GM23248 (cell line): ENCODE measurements at places on chromosomes 7 and 10.

DNA sequence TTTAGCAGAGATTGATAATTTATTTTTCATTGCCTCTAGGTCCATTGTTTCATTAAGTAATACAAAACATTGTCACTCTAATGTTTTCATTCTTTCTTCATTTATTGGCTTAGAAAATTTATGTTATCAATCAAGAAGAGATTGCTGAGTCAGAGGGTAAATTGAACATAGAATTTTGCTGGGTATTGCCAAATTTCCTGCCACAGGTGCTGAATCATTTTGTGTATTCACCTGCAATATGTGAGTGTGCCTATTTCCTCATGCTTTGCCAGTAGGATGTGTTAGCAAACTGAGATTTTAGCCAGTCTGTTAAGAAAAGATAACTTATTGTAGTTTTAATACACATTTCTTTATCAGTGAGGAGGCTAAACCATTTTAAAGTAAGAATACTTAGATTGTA lies 38.0 kb downstream of the MARCHF5 start:
- no peak for DNase-seq

DNA sequence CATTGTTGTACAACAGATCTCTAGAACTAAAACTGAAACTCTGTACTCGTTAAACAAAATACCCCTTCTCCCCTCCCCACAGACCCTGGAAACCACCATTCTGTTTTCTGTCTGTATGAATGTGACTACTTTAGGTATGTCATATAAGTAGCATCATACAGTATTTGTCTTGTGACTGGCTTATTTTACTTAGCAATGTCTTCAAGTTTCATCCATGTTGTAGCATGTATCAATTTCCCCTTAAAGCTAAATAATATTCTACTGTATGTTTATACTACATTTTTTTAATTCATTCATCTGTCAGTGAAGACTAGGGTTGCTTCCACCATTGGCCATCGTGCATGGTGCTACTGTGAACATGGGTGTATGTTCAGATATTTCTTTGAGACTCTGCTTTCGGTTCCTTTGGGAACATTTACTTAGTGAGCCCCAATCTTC lies 71.2 kb upstream of the RPA3 start:
- no peak for DNase-seq

- DNase-seq, result peak; percentile 60
These were observed 2.1 kb downstream of the EPHB4 start for GRCh38 chr7:100825215-100825671.

- DNase-seq, result peak; percentile 83
These were observed 15.4 kb downstream of the CTBP2 start for GRCh38 chr10:125144693-125145623.

GRCh38 chr7:38222481-38223096 lies 44.5 kb downstream of the STARD3NL start:
- DNase-seq, result peak; percentile 64

DNA sequence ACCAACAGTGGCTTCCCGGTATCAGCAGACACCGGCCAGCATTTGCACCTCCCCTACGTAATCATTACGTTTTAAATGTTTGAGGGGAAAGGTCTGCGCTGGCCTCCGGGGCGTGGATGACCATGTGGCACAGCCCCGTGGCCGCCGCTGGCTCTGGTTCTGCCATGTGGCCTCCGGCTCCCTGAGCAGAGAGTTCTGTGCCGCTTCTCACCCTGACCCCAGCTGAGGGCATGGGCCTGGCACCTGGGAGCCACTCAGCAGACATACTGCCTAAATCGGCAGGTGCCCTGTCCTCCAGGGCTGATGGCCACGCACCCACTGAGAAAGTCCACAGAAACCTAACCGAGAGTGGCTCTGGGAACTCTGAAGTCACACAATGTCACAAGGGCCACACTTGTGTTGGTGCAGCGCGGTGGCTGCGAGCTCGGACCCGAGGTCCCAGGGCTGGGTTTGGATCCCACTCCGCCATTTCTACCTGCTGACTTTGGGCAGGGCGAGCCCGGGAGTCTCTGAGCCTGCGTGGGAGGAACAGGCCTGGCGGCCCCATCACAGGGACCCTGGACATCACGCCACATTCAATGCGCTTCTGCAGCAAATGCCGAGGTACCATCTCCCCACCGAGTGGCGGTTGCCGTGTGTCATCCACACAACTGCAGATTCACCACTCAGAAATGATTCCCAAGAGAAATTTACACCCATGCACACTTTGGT lies 25.3 kb downstream of the CFAP46 start:
- DNase-seq, result no peak

GRCh38 chr10:89297356-89297755 lies 4.5 kb upstream of the IFIT2 start:
- no peak for DNase-seq

DNA sequence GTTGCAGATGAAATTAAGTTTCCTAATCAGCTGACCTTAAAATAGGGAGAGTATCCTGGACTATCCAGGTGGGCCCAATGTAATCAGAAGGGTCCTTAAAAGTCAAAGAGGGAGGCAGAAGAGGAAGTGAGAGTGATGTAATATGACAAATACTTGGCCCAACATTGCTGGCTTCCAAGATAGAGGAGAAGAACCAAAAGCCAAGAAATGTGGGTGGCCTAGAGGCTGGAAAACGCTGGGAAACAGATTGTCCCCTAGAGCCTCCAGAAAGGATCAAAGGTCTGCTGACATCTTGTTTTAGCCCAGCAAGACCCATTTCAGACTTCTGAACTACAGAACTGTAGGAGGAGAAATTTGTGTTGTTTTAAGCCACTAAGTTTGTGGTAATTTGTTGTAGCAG lies 79.7 kb upstream of the NOBOX start:
- DNase-seq, result no peak

DNA sequence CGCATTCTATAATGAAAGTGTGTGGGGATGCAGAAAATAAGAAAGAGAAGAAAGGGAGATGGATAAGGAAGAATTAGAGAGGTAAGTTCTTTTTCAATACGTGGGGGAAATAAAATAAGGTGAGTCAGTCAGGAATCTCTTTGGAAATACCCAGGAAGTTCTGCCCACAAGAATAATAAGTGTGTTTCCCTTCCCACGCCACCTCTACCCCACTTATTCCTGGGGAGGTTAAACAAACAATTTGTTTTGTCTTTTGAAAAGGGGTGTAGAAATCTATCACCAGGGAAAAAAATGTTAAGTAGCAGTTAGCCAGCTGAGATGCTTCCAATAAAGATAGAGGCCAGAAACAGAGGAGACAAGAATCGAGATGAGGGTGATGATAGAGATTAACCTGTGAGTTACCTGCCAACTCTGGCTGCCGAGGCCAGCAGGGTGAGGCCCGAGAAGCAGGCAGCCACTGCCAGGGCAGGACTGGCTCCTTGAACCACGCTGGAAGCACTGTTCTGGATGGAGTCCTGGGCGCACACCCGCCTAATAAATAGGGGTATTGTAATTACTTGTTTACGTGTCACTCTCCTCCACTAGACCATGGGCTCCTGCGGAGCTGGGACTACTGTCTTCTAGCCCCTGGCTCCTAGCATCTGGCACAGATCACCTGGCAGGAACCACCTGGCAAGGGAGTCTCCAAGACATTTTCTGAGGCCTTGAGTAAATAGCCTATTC lies 191.3 kb downstream of the FGFR2 start:
- no peak for DNase-seq

GRCh38 chr10:95423164-95424005 lies 132.6 kb upstream of the PDLIM1 start:
- DNase-seq, result no peak

DNA sequence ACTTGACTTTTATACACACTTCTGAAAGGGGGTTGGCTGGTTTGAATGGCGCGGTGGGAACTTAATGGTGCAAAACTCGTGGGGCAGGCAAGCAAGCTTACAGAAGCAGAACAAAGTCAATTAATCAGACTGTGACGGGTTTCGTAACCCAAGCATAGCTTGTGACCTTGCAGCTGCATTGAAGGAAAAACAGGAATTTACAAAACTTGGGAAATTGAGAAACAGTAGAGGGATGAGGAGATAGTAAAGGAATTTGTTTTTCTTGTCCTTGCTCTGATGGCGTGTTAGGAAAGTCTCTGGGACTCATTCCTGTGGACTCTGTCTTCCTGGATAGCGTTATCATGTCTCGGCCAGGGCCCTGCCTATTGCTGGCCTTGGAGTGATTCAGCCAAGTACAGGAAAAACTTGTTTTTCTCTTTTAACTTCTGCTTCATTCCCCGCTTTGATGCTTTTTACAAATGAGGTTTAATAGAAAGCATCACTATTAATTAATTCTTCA lies 220.0 kb upstream of the KCND2 start:
- DNase-seq, result peak; percentile 89

GRCh38 chr10:42753126-42753506 lies 29.5 kb upstream of the BMS1 start:
- peak; percentile 85 for DNase-seq

DNA sequence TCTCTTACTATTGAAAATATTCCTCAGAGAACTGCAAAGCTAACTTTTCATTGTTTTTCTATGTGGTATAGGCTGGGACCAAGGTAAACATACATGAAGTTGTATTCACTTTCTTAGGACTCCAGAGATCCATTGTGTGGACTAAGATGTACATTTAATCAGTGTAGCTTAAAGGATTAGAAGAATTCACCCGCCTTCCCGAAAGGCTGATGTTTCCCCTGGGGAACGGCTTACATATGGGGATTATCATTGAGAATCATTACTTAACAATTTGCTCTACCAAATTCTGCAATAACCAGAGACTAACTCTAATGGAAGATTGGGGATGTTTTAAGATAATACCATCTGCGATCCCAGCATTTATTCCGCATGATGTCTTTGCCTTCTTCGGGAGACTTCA lies 257.1 kb upstream of the KIAA1217 start:
- no peak for DNase-seq

- no peak for DNase-seq
These were observed 231.9 kb upstream of the HABP2 start for GRCh38 chr10:113320987-113321386.

- no peak for DNase-seq
These were observed 197.2 kb downstream of the GALNT17 start for GRCh38 chr7:71329030-71329660.

- DNase-seq, result no peak
These were observed 17.6 kb upstream of the AQP1 start for GRCh38 chr7:30894009-30894408.

GRCh38 chr7:115775981-115776380 lies 254.6 kb downstream of the TFEC start:
- DNase-seq, result no peak

GRCh38 chr7:44338600-44338999 lies 13.2 kb upstream of the CAMK2B start:
- no peak for DNase-seq

DNA sequence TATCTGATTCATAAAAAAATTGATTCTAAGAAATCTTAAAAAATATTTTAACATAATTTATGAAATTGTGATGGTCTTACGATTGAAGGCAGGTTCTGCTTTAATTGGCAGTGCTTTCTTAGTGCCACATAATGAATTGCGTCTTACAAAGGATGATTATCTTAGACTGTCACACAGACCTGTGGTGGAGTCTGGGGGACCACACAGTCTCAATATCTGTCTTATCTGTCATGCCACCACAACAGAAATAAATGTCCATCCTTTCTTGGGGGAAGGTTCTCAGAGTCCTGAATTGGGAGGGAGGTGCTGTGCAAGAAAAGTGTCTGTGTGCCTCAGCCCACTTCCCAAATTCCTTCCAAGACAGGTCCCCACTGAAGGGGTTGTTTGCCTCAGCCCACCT lies 34.0 kb downstream of the ZDHHC6 start:
- DNase-seq, result no peak

DNA sequence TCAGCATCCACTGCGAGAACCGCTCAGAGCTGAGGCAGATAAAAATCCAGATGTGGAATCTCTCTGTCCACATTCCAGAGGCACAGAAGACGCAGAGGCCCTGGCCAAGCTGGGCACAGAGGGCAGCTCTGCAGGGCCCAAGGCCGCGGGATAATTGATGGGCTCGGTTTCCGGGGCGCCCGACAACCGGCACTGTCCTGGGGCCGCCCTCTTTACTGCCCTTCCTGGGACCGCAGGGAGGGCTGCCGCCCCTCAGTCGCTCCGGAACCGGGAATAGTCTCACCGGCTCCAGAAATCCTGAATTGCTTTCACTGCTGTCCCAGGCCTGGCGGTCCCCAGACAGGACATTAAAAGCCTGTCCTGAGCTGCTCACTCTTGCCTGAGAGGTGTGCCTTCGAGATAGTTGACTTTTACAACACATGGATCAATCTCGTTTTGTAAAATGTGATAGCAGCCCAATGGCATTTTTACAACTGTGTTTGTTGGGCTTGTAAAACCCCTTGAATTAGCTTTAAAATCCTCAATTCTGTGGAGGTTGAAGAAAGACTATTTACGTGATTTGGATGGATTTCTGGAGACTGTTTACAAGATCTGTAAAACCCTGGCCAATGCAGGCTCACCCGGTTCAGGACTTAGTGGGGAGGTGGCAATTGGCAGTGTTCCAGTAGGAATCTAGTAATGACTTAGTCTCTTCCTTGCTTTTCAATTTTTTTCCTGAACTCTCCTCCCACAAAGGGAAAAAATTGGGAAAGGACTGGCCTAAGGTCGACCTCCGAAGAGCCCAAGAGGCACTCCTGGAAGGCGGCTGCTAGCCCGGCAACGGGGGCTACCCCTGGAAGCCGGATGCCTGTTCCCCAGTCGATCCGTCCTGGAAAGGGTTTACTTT lies 1.4 kb upstream of the HOXA6 start:
- DNase-seq, result peak; percentile 75

DNA sequence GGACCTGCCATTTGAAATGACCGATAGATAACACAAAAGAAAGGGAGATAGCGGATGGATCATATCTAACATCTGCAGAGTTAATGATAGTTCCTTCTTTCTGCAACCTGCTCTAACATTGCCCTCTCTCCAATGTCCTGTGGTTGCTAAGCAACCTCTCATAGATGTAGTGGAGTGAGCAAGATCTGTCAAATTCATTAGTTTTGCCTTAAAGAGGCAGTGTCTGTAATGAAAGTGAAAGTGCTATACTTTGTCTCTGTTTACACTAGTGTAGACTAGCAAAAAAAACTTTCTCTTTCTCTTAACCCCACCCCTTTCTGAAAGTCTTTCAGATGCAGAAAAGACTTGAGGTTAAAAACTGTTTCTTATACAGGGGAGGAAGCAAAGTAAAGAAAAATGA lies 1196.9 kb downstream of the SORCS3 start:
- DNase-seq, result peak; percentile 13

GRCh38 chr7:158595068-158595467 lies 7.4 kb upstream of the PTPRN2 start:
- peak; percentile 13 for DNase-seq

GRCh38 chr10:34816501-34817002 lies 1.5 kb upstream of the PARD3 start:
- DNase-seq, result peak; percentile 60

DNA sequence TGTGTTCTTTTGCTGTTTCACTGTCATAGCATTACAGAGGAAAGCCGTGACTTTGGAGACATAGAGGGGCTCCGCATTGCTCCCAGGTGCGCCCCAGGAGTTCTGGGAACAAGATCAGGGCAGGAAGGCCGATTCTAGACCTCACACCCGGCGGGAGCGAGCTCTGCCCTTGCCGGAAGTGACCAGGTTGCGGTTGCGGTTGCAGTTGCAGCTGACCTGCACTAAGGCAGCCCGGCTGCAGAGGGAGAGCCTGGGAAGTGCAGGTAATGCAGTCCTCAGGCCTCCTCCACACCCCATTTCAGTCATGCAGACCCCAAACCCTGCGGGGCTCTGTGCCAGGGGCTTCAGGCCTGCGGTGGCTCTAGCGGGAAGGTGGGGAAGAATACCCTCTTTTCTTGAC lies 130.0 kb upstream of the LANCL2 start:
- DNase-seq, result no peak
